ENCODE measurements at places on chromosomes 3 and 15. TPM values are rescaled to one million over a fixed set of nuclear protein-coding genes. Genes with fewer than 3 reads are reported as not detected.
A peak's percentile ranks its signal among the peaks of the same experiment; 100 is the strongest.

DNA sequence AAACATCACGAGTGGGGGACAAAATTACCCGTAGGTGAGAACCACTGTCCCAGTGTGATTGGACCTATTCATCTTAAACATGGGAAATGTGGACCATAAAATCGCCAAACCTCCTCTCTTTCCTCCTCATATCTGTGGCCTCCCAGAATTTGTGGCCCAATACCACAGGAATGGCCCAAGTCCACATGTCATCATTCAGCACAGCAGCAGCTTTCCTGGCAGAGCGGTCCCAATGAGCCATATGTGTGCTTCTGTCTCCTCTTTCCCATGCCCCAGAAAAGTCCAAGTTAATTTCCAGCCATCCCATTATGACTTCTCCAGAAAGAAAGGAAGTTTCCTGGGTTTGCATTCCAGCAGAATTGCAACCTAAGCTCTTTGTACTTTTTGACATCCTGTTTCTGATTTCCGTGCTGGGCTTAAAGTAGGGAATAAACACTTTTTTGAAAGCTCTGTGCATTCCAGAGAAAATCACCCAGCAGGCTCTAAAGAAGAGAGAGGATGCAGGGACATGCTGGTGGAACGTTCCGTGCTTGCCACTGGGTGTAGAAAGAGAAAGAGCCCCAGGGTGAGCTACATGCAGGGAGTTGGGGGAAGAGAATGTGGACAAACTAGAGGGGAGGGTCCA lies 259.4 kb upstream of the PROK2 start:
- DNase-seq, result no peak

DNA sequence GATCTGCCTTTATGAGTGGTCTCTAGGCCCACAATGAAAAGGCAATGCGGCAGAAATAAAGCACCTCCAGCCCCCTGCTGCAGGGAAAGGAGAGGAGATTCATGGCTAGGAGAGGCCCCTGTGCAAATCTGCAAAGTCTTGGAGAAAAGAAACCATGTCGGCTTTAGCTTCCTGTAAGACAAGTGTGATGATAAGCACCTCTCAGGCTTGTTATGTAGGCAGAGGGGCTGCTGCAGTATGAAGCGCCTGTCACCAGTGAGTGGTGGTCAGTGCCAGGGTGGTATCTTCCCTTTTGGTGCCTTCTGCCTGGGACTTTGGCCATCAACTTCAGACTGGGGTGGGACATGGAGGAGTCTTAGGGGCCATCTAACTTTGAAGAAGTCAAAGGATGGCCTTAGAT lies 59.2 kb upstream of the ARHGEF3 start:
- DNase-seq, result no peak

Gene CTNNB1
- polyA plus RNA-seq, result 274 TPM

DNA sequence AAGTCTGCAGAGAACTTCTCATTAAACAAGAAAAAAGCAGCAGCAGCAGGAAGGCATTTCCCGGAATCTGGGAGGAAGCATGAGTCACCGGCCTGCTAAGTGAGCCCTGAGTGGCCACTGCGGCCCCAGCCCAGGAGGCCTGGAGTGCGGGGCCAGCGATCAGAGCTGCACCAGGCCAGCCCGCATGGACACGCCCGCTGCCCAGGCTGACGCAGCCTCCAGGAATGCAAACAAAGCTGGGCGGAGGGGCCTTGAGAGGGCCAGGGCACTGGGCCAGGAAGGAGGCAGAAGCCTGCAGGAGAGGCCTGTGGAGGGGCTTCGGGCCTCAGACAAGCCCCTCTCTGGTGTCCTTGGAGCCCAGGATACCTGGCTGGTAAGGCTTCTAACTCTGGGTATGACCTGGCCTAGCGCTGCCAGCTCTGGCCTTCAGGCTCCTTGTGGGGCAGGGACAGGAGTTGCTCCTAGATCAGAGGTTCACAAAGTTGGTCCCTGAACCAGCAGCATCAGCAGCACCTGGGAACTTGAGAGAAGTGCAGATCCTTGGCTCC lies 101.2 kb downstream of the SMAD6 start:
- DNase-seq, result peak; percentile 35

GRCh38 chr3:127545216-127545615 lies 45.3 kb downstream of the TPRA1 start:
- no peak for DNase-seq

Gene HYAL1
- 1.7 TPM for polyA plus RNA-seq

DNA sequence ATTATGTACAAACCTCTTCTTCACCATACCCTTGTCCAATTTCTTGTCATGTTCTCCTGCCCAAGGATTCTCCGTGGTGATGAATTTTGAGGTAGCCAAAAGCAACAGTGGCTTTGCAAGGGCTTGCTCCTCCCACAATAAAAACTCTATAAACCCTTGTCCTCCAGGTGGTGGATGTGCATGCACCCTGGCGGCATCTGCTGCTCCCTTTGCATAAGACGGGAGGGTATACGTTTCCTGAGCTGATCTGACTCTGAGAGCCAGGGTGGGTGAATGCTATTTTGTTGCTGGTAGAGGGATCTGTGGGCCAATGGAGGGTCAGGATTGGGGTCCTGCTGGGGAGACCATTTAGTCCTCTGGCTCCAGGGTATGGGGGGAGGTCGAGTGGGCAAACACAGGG lies 5.4 kb downstream of the DNAH1 start:
- DNase-seq, result no peak

DNA sequence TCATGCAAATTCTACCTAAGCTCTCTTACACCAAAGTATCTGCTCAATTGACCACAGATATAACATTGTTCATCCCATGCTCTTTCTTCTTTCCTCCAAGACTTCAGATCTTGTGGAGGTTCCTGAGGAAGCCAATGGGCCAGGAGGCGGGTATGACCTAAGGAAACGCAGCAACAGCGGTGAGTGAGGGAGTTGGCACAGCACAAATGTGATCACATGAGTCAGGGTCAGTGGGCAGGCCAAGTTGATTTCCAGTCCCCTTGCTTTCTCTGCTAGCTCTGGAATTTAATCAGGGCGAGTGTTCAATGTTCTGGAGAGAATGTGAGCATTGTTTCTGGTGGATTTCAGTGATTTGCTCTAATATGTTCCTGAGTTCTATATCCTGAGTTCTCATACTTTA lies 112.7 kb downstream of the STAC start:
- no peak for DNase-seq

GRCh38 chr3:62559831-62560445 lies 186.6 kb upstream of the FEZF2 start:
- peak; percentile 6 for DNase-seq

DNA sequence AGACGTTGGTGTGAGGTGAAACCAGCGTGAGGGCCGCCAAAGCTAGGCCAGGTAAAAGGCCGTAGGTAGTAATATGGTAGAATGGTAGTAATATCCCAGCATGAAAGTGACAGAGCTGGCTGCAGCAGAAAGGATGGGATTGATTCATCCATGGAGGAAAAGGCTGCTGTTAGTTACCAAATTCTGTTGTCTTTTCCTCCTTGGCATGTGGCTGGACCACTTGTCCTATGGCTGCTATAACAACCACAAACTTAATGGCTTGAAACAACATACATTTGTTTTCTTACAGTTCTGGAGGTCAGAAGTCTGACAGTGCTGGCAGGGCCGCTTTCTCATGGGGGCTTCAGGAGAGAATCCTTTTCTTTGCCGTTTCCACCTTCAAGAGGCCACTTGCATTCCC lies 47.8 kb upstream of the CHST2 start:
- no peak for DNase-seq

Gene ABHD10
- polyA plus RNA-seq, result 22.6 TPM

DNA sequence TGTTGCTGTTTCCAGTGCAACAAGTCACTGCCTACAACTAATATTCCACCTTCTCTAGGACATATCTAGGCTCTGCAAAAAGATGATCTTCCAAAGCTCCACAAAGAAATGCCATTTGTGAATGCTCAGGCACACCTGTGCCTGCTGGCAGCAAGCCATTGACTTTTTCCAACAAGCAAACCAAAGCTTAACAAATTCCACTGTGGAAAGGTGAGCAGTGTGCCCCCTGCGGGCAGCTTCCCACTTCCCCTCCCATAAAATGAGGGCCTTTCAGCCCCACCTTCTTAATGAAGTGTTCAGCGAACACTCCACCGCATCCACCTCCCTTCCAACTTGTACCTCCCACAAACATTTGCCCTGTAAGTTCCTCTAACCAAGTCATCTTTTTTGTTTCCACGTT lies 157.5 kb upstream of the SLC24A5 start:
- no peak for DNase-seq

- DNase-seq, result no peak
These were observed 219.9 kb downstream of the TCF12 start for GRCh38 chr15:57138349-57138788.
